ENCODE measurements at places on chromosomes 12 and 14.

DNA sequence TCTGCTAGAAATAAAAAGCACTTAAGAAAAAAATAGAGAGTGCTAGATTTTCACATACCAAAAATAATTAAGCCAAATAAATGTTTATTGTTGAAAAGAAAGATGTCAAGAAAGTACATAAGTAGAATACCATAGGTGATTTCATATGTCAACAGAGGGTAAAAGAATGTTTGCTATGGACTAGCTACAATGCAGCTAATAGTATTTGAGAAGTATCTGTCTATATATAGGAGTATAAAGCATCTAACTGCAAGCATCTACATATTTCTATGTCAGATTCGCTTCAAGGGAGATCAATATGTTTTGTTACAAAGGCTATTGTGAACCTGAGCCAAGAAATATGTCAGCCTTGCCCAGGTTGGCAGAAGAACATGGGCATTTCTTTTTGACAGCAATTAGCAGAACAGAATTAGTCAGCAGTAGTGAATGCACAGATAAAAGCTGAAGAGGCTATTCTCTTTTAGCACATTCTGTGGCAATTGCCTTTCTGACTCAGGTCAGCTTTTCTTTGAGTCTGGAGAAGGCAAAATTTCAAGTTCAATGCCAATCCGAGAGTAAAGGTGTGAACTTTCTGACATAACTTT is 140.1 kb downstream of the ALG10B start:
- no peak for DNase-seq

GRCh38 chr12:52579468-52580465 is 6.1 kb upstream of the KRT74 start:
- no peak for DNase-seq

DNA sequence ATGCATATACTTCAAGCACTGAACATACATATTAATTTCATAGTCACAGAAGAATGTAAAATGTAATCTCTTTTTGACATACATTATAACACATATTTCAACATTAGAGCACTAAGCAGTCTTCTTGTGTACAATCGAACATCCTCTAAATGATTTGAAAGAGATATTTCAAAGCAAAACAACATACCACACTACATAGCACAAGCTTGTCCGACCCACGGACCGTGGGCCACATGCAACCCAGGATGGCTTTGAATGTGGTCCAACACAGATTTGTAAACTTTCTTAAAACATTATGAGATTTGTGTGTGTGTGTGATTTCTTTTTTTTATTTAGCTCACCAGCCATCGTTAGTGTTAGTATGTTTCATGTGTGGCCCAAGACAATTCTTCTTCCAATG is 7.0 kb downstream of the PRICKLE1 start:
- DNase-seq: no peak

GRCh38 chr14:69615496-69616407 is 4.4 kb downstream of the SUSD6 start:
- DNase-seq: peak; percentile 8

DNA sequence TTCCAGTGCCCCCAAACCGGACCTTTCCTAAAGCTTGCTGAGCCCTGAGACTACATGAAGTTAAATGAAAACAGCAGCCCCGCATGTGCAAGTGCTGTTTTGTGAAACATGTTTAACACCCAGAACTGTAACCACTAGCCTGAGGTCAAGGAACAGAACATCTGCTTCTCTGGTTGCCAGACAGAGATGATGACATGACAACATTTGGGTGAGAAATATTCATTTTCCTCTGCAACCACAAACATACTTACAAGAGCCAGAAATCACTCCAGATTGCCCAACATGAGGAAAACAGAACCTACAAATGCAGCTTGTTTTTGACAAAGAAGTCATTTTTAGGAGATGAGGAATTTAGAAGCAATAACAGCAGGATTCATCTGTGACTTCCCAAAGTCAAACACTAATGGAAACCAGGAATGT is 110.4 kb downstream of the BCAT1 start:
- DNase-seq: no peak

- no peak for DNase-seq
Observed at GRCh38 chr12:132510111-132510724, 20.3 kb downstream of the FBRSL1 start.

DNA sequence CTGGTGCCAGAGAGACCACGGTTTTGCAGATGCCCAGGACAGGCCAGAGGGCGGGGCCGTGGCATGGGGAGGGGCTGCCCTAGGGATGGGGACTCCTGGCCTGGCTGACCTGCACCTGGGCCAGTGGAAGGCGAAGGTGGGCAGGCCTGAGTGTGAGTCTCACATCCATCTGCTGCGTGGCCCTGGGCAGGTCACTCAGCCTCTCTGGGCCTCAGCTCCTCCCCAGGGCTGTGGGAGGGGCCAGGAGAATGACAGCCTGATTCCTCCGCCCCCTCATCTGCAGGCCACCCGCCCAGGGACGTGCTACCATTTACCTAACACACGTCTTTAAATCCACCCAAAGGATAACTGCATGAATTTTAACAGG is 90.9 kb downstream of the GALNT9 start:
- DNase-seq: no peak

DNA sequence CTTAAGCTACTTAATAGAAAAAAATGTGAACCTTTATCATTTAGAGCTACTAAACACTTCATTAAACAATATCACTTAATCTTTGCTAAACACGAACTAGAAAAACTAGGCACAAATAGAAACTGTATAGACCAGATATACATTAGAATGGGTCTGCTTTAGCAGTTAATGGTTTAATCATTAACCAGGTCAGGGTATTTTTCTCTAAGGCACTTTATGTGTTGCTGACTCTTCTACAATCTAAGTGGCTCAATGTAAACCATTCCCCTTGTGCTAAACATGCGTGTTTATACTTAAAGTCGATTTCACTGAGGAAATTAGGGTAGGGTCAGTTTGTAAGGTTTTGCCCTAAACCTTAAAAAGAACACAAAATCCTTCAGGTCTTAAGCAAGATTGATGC is 29.7 kb downstream of the TMCC3 start:
- peak; percentile 48 for DNase-seq

DNA sequence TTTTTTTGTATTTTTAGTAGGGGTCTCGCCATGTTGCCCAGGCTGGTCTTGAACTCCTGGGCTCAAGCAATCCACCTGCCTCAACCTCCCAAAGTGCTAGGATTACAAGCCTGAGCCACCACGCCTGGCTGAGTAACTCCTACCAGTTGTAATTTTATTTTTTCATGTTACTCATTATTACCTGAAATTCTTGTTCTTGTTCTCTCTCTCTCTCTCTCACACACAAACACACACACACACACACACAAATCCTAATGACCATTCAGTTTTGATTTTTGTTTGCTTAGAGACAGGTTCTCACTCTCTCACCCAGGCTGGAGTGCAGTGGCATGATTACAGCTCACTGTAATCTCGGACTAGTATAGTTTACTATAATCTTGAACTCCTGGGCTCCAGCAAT is 30.2 kb downstream of the DNAL1 start:
- no peak for DNase-seq

GRCh38 chr12:4557586-4557985 is 4.4 kb upstream of the DYRK4 start:
- DNase-seq: no peak

GRCh38 chr12:93876360-93876759 is 199.2 kb downstream of the CRADD start:
- no peak for DNase-seq

GRCh38 chr12:39937119-39937518 is 168.8 kb downstream of the SLC2A13 start:
- DNase-seq: no peak

DNA sequence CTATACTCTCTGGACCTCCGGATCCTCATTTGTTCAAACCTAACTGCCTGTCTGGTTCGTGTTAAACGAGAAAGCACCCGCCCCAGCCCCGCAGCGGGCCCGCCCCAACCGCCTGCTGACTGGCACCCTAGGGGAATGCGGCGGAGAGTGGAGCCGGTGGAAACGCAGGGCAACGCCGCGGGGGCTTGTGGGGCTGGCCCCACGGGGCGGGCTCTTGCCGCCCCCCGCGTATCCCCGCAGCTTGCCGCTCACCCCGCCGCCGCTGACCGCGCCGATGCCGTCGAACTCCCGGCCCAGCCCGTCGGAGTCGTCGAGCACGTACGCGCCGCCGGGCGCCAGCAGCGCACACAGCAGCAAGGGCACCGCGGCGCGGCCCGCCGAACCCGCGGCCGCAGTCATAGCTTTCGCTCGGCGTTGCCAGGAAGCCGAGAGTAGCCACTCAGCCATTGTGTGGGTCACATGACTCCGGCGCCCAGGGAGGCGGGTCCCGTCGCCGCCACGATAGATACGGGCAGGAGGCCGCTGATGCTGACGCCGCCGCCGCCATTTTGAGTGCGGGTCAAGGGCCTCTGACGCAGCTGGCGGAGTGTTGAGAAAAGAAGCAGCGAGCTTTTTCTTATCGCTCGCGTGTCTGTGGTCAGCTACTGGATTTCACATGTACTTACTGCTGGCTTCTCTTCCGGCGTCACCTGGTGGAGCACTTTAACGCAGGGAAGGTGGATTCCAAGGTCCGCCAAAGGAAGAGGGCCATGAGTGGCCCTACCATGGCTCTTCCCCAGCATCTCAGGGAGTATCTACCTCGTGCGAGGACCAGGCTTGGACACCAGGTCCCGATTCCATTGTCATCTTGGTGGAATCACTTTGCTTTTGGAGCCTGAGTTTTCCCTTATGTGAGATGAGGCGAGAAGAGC is at the start of gene GALC:
Gene GALC (minus strand): TSS at position 465 of the 911 bp plus-strand sequence. CDS start 18 bp downstream, at position 447.
- DNase-seq: peak; percentile 78

DNA sequence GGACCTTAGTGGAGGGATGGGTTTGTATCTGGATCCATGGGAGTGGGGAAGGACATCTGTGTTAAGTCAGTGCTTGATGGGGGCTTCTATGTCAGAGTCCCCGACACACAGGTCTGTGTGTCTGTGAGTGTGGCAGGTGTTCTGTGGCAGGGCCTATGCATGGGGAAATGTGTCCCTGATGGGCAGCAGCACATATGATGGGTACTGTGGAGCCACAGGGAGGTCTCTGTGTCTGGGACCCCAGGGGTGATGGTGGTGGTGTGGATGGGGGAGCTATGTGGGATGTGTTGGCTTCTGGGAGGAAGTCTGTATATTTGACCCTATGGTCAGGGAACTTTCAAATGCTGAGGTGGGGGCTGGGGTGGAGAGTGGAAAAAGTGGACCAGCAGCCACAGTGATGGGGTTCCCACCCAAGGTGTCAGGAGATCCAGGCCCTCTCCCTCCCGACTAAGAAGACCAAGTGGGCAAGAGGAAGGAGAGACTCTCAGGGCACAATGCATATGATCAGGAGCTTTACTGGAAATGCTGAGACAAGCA is 16.5 kb downstream of the KRT7 start:
- no peak for DNase-seq

GRCh38 chr12:46455648-46456352 is 83.2 kb upstream of the SLC38A2 start:
- DNase-seq: no peak

DNA sequence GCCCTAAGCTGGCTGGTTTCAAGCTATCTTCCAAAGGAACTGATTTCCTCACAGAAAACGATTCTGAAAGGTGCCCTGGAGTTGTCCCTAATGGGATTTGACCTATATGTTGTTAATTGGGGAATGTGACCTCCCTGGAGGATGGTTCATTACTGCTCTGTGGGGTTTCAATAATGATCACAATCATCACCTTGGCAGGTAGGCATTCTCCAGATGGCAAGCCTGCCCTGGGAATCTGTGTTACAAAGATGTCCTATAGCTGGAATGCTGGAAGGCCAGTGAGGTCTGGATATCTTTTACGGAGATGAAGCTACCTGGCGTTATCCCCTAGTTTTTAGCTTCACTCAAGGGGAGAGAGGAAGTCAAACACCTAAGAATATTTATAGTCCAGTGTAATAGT is 167.6 kb downstream of the TTC8 start:
- no peak for DNase-seq

- DNase-seq: no peak
Observed at GRCh38 chr12:91572869-91573268, 390.3 kb upstream of the DCN start.

DNA sequence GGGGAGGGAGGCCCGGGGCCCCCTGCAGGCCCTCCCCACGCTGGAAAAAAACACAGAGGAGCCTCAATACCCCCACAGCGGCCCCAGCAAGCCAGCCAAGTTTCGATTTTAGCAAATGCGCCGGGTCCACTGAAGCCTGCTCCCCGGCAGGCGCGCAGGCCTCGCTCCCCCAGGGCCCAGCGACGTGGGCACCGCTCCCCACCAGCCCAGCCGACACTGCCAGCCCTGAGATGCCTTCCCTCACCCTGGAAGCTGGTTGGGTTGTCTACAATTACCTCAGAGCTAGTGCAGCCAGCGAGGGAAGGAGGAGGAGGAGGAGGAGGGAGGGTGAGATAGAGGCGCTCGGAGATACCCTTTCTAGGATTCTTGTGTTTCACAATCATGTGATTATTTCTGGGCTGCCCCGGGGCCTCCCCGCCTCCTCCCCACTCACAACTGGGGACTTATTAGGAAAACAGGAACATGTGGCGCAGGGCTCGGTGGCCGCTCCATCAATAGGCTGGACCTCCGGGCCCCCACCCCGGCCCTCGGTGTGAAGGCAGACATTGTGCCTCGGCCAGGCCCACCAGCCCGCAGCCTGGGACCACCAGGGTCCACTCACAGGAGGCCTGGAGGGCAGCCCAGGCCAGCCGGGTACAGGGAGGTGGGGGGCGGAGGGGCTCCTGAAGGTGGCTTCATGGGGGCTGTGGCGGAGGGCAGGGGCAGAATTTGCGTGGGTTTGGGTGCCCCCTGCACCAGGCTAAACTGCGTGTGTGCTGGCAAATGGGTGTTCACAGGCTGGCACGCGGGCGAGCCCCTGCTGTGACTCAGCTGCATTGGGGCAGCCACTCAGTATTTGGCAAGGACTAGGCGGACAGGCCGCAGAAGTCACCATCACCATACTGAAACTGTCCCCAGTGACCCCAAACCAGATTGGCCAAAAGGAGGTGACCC is 109.9 kb downstream of the NCOR2 start:
- DNase-seq: no peak

DNA sequence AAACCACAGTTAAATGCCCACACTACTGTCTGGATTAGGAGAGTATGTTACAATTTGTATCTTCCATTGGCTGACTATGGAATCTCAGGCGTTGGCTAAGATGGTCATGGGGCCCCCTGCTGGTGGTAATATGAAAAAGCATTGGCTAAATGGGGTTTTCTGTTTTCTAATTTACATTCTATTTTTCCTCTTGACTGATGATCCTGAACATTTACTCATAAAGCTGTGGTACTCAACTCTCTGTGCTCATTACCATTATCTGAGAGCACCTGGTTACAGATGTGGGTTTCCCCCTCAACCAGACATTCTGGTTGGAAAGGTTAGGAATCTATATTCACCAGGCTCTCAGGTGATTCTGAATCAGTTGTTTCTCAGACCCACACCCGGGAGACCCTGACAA is 64.8 kb downstream of the WSCD2 start:
- peak; percentile 52 for DNase-seq

GRCh38 chr12:58491306-58491705 is 429.0 kb downstream of the LRIG3 start:
- no peak for DNase-seq

GRCh38 chr14:51676549-51676948 is 24.8 kb downstream of the FRMD6 start:
- no peak for DNase-seq
